ENCODE measurements at places on chromosomes 7 and 10.
A peak's percentile ranks its signal among the peaks of the same experiment; 100 is the strongest.

- no peak for DNase-seq
- no peak overlapping the region for H3K27ac ChIP-seq
- no peaks in the 10 kb centered on the region for H3K27me3 ChIP-seq
- H3K36me3 ChIP-seq, result no peaks in the 10 kb centered on the region
- H3K4me3 ChIP-seq, result no peak overlapping the region
- H3K4me1 ChIP-seq, result no peaks in the 10 kb centered on the region
These were observed 385.3 kb upstream of the COBL start for GRCh38 chr7:51701935-51702334.

GRCh38 chr10:102233997-102234396 lies 7.3 kb downstream of the PITX3 start:
- H3K27ac ChIP-seq, result no peak overlapping the region
- DNase-seq, result no peak
- H3K4me3 ChIP-seq, result no peak overlapping the region
- H3K27me3 ChIP-seq, result no peaks in the 10 kb centered on the region
- peaks cover 7% of the 10 kb centered on the region for H3K4me1 ChIP-seq

- no peak for DNase-seq
- H3K4me1 ChIP-seq, result peaks cover 3% of the 10 kb centered on the region
- H3K4me3 ChIP-seq, result no peak overlapping the region
- H3K27me3 ChIP-seq, result no peaks in the 10 kb centered on the region
- H3K27ac ChIP-seq, result no peak overlapping the region
These were observed 3.0 kb upstream of the CYP2W1 start for GRCh38 chr7:979886-980571.

DNA sequence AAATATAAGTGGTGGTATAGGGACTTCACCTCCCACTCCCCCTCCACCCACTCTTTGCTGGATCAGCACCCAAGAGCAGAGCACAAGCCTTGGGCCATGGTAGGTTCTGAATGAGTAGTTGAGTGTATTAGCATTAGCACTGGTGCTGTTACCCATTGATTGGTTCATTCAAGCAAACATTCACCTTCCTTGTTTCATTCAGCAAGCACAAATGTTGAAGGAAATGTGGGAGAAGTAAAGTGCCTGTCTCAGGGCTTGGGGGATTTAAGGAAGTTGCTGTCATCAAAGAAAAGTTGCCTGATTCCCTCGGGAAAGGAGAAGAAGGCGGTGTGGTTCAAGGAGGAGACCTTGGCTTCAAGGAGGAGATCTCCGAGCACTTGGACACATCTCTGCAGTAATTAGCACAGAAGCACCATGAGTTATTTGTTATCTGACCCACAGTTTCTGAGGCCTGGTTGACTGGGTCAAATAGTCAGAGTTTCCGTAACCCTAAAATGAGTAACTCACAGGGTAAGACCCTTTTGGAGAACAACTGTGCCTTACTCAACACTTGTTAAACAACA lies 17.3 kb downstream of the IL2RA start:
- no peaks in the 10 kb centered on the region for H3K27me3 ChIP-seq
- peak overlapping the region; percentile 22 for H3K27ac ChIP-seq
- no peak overlapping the region for H3K4me3 ChIP-seq
- H3K4me1 ChIP-seq, result peaks cover 44% of the 10 kb centered on the region
- DNase-seq, result no peak
- no peaks in the 10 kb centered on the region for H3K36me3 ChIP-seq

- no peak overlapping the region for H3K27ac ChIP-seq
- H3K27me3 ChIP-seq, result no peaks in the 10 kb centered on the region
- no peaks in the 10 kb centered on the region for H3K36me3 ChIP-seq
- no peak overlapping the region for H3K4me3 ChIP-seq
- no peaks in the 10 kb centered on the region for H3K4me1 ChIP-seq
- DNase-seq, result no peak
These were observed 97.7 kb downstream of the PRKG1 start for GRCh38 chr10:51171946-51172345.

- no peaks in the 10 kb centered on the region for H3K27me3 ChIP-seq
- DNase-seq, result no peak
- H3K27ac ChIP-seq, result no peak overlapping the region
- no peak overlapping the region for H3K4me3 ChIP-seq
These were observed 48.6 kb downstream of the CAMK1D start for GRCh38 chr10:12397941-12398340.

GRCh38 chr10:30587522-30588031 lies 42.0 kb downstream of the LYZL2 start:
- H3K27me3 ChIP-seq, result no peaks in the 10 kb centered on the region
- H3K4me1 ChIP-seq, result no peaks in the 10 kb centered on the region
- no peaks in the 10 kb centered on the region for H3K36me3 ChIP-seq
- DNase-seq, result no peak
- H3K4me3 ChIP-seq, result no peak overlapping the region

Measured in naive thymus-derived CD4-positive, alpha-beta T cell (primary cell).